ENCODE measurements at places on chromosomes 4 and X.

GRCh38 chr4:23837371-23837770 lies 52.5 kb downstream of the PPARGC1A start:
- no peak for DNase-seq

- no peak for DNase-seq
These were observed 178.9 kb downstream of the CENPC start for GRCh38 chr4:67366311-67366861.

- DNase-seq: peak; percentile 47
These were observed 30.7 kb upstream of the MAP9 start for GRCh38 chr4:155407480-155407879.

DNA sequence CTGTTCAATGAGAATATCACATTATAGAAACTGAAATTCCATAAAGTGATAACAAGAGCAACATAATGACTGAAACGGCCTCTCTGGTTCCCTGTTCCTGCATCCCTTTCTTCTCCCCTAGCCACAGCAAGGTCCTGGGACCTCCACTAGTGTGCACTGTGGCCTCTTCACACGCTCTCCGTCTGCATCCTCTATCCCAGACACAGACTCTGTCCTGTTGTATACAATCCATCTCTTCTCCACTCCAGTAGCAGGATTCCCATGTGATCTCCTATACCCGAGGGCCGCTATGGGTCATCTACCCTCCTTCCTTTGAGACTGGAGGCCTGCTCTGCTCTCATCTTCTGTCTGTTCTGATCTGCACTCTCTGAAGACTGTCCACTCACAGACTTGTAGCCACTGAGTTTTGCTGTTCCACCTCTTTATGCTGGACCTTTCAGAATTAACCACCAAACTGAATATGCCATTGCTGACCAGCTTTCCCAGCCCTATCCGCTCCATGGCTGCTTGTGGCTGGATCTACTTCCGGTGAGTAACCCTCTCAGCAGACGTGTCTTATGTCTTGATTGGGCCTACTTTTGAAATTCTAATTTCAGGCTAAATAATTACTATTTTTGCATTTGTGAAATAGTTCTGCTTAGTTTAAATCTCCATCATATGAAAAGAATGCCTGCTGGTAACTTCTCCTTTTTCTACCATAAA lies 105.1 kb upstream of the NAP1L5 start:
- peak; percentile 48 for DNase-seq

- peak; percentile 38 for DNase-seq
These were observed 57.1 kb downstream of the PDLIM5 start for GRCh38 chr4:94508806-94509205.

DNA sequence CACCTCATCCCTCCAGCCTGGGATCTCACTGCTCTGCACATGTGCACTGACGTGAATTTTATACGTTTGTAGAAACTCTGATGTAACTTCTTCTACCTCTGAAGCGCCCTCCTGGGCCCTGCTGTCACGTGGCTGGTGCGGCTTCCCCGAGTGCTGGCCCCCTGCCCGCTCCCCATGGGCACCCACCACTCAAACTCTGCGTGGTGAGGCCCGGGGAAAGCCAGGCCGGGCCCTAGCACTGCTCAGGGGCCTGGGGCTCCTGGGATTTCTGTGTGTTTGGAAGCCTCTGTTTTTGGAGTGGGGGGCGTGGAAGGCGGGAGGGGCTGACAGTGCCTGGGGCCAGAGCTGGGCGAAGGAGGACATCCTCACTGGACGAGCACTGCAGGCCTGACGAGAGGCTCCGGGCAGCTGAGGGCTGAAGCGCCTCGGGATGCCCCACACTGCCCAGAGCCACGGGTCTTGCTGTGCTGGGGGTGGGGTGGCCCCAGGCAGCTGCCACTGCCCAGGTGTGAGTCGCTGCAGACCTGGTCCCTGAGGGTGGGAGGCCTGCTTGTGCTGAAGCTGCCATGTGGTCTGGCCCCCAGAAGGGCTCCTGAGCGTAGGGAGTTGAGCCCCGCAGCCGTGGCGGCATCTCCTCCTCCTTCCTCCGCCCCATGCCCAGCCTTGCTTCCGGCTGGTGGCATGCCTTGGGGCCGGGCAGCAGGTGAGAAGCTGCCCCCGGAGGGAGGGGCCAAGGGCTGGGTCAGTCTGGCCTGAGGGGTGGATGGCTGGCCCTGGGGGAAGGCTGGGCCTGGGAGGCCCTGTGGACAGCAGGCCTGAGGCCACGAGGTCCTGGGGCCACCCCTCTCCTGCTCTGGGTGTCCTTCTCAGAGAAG lies 7.7 kb downstream of the NAT8L start:
- no peak for DNase-seq

- DNase-seq: no peak
These were observed 57.7 kb downstream of the HPGDS start for GRCh38 chr4:94284889-94285288.

DNA sequence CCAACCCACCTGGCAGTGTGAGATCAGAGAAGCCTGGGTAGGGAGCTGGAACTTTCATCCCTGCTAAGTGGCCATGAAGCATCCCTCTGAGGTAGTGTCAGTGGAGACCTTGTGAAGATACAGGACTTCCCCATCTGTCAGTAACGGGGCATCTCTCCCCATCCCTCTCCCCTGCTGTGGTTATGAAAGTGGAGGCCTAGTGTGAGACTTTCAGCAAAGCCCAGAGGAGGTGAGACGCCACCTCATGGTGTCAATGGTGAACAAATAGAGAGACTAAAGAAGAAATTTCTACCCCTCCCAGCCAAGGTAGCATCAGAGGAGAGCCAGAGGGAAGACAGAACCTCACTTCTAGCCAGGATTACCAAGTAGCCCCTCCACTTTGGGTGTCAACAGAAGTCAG lies 150.2 kb downstream of the VEGFC start:
- no peak for DNase-seq

DNA sequence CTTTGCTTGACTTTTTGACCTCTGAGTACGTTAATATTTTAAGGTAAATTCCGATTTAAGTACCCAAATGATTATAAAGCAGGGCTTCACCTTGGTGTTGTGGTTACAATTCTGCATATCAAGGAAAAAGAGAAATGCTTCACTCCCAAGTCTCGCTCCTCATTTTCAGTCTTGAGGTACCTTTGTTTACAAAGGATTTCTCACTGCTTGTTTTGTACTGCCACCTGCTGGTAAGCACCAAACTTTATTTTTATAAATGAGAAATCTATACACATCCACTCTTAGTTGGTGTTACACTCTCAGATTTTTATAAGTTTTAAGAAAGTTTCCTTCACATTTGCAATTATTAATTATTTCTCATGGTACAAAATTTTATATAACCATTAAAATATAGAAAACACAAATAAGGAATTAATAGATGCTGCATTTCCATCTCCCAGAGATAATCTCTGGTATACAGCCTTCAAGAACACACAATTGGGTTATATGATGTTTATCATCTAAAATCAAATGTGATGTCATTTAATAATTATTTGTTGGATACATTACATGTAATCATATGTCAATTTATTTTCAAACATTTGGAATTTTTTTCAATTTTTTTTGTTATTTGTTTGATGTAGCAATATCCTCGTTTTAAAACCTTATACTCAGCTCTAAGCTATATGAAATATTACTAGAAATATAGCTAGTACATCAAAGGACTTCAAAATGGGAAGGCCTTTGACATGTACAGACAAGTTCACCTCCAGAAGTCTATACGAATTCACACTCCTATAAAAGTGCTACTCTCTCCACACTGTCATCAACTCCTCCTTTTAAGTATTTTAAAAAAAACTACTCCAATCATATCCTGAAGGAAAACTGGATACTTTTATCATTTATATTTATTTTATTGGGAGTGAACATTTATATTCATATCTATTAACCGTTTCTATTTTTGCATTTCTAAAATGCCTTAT lies 179.9 kb downstream of the KCNIP4 start:
- peak; percentile 56 for DNase-seq

DNA sequence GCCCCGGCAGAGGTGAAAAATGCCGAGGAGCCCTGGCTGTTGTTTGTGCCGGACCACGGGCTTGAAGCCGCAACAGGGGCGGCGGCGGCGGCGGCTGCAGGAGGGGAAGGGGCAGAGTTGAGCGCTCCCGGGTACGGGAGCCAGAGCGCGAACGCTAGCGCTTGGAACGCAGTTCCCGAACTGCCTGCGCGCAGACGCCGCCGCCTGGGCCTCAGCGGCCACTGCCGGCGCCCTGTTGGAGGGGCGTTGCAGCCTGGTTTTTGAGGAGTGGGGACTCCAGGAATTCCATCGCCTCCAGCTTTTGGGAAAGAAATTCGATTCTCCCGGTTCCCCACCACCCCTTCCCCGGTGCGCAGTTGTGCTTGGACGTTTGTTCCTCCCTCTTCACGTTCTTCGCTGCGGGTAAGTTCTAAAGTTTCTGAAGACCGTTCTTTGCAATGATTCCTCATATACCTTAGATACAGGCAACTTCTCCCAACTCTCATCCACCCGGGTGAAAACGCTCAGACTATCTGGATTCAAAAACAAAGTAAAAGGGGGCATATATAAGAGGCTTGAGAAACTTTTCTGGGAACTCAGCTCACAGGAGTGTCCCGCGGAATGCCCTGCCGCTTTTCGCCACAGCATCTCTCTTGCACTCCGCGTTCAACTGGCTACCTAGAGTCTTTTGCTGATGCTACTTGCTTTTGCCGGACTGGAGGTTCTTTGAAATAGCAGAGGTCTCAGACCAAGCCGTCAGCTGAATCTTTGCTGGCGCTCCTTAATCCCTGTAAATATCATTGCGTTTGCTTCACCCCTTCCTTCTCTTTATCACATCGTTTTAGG lies 1.0 kb downstream of the FAT4 start:
- peak; percentile 57 for DNase-seq

- peak; percentile 47 for DNase-seq
These were observed 157.7 kb downstream of the AFAP1 start for GRCh38 chr4:7781993-7782392.
